ENCODE measurements at places on chromosomes 2 and 18.

- DNase-seq = no peak
Measured at GRCh38 chr2:237691029-237691907, 63.9 kb downstream of the LRRFIP1 start.

GRCh38 chr18:9743200-9744016 lies 35.3 kb downstream of the RAB31 start:
- DNase-seq = no peak

DNA sequence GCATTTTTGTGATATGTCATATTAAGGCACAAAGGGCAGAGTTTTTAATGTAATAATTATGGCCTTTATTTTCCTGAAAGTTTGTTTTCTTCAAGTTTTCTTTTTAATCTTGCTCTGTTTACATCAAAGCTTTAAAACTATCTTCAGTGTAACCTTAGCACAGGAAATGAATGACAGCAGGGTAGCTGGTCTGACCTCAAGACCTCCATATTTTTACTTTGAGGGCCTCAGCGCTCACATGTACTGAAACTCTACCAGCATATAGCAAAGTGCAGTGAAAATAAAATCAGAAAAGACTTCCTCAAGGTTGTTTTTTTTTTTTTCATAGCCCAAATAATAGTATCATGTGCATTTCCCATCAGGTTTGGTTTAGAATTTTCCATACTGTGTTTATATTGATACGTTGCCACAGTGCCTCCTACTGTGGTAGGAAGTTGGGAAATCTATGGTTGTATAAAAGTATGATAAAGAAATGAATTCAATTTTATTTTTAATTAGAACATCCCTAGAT lies 163.4 kb downstream of the UBE2E3 start:
- DNase-seq = no peak

GRCh38 chr18:35949090-35949489 lies 23.4 kb upstream of the RMP24 start:
- no peak for DNase-seq

DNA sequence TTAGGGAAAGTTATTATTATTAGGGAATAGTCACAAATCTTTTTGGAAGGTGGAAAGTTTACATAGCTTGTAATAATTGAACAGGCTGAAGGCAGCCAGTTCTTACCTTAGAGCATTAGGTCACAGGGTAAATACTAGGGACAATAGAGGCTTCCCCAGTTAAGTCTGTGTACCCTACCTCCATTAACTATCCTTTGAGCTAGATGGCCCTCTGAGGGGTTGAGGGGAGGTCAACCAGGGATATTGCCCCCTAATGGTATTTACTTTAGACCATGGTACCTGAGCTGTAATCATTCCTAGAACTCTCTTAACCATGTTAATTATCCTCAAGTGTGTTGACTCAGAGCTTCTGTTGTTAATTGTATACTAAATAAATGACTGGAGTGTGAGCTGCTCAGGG lies 120.5 kb upstream of the SCN7A start:
- no peak for DNase-seq

GRCh38 chr2:150938527-150938926 lies 323.1 kb downstream of the RBM43 start:
- DNase-seq = no peak

- no peak for DNase-seq
Measured at GRCh38 chr2:136113209-136113971, 4.6 kb downstream of the CXCR4 start.

DNA sequence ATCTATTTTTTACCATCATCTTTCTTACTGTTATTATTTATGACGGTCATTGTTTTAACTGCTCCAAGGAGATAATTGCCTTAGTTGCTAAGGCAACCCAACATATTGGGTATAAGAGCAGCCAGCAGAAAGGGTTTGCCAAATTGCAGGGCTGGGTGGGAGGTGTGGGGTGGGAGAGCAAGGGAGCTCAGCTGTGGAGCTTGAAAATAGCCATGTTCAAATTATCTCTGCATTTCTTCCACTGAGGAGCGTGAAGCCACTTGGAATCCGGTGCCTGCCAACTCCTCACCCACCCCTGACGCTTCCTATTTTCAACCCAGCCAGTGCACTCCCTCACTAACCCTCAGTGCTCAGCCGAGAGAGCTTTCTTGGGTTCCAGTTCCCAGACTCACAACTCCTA lies 60.8 kb downstream of the SETBP1 start:
- peak; percentile 73 for DNase-seq

- DNase-seq = no peak
Measured at GRCh38 chr18:59520562-59521355, 161.7 kb upstream of the LMAN1 start.

GRCh38 chr2:238527565-238527964 lies 100.8 kb downstream of the ASB1 start:
- no peak for DNase-seq
